Right ventricle myocardium inferior (tissue), 1 donor: ENCODE measurements at places on chromosomes 5 and 9. TPM values are rescaled to one million over a fixed set of nuclear protein-coding genes. Genes with fewer than 3 reads are reported as not detected.

DNA sequence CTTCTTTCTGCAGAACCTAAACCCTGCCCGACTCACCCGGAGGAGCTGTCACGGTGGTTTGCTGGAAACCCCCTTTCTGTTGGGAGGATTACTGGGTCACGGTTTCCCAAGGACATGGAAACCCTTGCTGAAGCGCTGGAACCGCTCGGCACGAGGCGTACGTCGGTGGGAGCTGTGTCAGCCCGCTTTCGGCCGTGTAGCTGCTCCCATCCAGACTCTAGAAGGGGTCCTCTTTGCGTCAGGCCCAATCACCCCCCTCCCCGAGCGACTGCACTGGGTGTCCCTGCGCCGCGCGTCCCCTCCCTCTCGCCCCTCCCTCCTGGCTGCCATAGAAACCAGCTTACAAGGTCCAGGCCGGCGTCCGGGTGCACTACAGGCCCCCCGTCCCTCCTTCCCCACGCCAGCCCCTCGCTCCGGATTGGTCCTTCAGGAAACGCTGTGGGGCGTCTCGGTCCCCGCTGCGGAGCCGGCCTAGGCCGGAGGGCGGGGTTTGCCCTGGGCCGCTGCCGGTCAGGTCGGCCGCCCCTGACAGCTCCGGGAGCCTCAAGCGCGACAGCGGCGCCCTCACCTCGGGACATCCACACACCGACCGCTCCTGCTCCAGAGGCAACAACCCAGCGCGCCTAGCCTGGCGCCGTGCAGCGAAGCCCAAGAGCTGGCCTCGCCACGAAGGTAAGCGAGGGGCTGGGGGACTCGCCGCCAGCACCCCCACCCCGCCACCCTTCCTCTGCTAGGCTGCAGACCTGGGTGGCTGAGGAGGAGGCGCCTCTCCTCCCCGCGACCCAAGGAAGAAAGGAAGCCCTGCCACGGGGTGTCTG lies at the start of gene NIM1K:
TSS of gene NIM1K (plus strand) at position 486 of the 818 bp plus-strand sequence. CDS start 53,551 bp downstream, outside the sequence.
- peak; percentile 84 for DNase-seq

GRCh38 chr5:135137146-135137915 lies 103.3 kb upstream of the PITX1 start:
- DNase-seq = no peak

GRCh38 chr5:176414704-176415103 lies 1.6 kb downstream of the CLTB start:
- DNase-seq = no peak

GRCh38 chr5:5544094-5544663 lies 121.7 kb downstream of the ICE1 start:
- no peak for DNase-seq

- DNase-seq = no peak
These were observed 82.1 kb upstream of the RUSC2 start for GRCh38 chr9:35407846-35408245.

- no peak for DNase-seq
These were observed 56.2 kb downstream of the PLAC8L1 start for GRCh38 chr5:146048994-146049703.

DNA sequence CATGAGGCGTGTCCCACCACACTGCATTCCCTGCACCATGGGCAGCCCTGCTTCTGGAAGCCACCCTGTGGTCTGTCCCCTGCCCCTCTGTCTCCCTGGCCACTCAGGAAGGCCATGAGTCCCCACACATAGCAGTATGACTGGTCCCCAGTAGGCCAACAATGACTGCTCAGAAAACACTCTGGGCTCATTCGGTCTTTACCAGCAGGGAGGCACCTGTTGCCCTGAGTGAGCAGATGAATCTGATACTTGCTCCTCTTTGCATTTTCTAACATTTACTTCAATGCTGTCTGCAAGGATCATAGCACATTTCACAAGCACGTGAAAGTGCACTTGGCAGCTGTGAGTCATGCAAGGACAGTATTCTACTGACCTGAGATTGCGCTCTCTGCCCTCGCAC lies 365.4 kb upstream of the IRX1 start:
- no peak for DNase-seq

DNA sequence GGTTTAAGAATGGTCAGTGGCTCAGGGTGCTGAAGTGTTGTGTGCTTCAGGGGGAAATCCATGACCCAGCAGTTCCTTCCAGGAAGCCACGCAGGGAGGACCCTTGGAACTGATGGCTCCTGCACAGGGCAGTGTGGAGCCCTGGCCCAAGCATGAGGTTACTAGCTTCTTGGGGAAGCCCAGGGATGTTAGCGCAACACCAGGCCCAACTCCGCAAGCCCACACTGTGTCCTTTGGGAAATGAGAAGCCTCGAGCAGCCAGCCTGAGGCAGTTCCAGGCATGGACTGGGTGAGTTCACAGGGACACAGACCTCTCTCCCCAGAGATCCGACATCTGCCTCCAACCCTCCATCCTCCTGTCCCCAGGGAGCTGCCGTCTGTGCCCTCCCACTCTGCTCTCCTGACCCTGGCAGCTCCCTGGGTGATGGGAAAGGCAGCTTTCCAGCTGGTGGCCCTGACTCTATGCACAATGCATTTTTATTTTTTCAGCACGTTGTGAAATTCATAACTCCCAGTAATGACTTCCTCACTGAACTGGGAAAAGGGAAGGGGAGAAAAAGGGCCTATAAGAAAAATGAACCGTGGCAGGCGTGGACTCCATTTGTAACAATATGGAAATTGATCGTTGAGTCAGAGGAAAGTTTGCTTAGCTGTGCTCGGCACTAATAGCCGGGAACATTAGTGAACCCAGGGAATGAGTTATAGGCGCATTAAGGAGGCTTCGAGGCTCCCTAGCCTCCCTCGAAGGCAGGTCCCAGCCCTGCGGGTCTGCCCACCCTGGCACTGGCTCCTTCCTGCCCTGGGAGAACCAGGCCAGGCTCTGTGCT lies 34.1 kb downstream of the LMX1B start:
- no peak for DNase-seq

DNA sequence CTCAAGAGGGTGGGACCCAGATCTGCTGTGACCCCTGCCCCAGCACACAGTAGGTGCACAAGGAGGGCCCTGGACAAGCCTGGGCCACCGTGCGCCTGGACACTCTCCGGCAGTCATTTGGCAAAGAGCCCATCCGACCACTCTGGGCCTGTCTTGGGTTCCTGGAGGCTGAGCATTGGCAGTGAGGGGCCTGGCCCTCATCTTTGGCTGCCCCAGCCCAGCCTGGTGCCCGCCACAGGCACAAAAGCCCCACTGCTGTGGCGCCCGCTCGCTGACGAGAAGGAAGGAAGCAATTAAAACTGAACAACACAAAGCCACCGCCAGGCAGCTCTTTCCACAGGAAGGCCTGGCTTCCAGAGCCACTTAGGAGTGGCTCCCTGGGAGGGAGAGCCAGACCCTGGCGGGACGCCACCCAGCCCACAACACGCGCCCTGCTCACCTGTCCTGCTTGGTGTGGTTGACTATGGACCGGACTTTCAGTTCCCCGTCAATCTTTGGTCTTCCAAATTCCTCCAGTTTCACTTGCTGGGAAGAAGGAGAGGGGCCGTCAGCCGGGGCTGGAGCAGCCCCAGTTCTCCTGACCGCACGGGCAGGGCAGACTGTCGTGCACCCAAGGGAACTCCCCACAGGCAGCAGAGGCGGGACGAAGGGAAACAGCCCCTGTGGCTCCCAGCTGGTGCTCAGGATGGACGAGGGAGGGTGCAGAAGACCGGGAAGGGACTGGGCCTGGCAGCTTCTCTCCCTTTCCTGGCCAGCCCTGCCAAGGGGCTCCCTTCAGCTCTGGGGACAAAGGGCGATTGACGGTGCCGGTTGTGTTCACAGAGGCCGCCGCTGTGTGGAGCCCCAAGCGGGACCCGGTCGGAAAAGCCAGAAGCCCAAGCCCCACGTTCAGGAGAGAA lies 50.9 kb upstream of the SARDH start:
- DNase-seq = peak; percentile 72

GRCh38 chr9:91255327-91255726 lies 106.4 kb downstream of the AUH start:
- no peak for DNase-seq

DNA sequence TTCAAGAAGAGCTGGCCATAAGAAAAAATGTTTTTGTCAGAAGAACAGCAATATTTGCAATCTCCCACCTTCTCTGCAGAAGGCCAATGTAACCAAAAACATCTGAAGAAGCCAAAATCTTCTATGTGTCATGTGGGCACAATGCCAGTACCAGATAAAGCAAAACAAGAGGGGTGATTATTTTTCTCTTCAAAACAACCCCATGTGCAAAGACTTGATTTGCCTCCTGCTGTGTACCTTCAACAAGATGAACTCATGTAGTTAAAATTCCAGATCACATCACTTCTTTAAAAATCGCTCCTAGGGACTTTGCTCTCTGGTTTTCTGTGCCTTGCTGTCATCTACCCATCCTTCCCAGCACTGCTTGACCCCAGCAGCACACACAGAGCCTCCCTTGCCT lies 134.0 kb upstream of the MAP3K1 start:
- no peak for DNase-seq

DNA sequence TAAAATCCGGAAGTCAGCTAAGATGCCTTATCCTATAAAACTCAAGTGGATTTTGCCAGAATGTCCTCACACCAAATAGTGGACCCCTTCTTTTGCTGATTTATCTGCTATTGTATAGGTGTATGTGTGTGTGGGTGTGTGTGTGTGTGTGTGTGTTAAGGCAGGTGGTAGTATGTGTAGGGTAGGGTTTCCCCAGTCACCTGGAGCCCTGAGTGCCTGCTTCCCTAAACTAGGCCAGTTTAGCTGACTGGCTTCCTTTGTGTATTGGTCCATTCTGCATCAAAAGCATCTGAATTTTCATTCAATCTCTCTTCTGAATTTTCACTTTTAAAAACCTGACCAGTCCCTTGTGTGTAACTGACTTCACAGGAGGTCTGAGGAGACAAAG lies 42.2 kb upstream of the LCP2 start:
- no peak for DNase-seq

- DNase-seq = no peak
These were observed 28.0 kb downstream of the SLC36A1 start for GRCh38 chr5:151475388-151475787.

GRCh38 chr9:127660886-127661741 lies 45.7 kb upstream of the CFAP157 start:
- no peak for DNase-seq

- DNase-seq = no peak
These were observed 997 bp downstream of the AUH start for GRCh38 chr9:91360551-91361290.

- no peak for DNase-seq
These were observed 38.7 kb downstream of the FCHO2 start for GRCh38 chr5:72994578-72994977.

DNA sequence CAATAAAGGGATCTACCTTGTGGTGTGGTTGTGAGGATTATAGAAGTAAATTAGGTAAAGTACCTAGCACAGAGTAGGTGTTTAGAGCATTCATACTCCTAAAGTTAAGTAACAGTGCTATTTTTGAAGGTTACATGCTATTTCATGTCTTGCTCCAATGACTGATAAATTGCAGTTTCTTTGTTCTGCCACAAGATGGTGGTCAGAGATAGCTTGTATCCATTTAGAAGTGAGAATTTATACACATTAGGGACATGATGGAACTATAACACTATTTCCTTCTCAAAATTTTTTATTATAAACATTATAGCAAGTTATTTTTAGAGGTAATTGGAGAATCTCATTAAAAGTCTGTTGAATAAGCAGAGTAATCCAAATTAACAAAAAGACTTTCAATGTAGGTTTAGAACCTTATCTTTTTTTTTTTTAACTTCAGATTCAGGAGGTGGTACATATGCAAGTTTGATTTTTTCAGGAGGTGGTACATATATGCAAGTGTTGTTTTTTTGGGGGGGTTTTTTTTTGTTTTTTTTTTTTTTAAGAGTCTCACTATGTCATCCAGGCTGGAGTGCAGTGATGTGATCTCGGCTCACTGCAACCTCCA lies 17.1 kb downstream of the MTREX start:
- no peak for DNase-seq

- DNase-seq = no peak
These were observed 160.7 kb downstream of the PAX5 start for GRCh38 chr9:36873247-36873875.

DNA sequence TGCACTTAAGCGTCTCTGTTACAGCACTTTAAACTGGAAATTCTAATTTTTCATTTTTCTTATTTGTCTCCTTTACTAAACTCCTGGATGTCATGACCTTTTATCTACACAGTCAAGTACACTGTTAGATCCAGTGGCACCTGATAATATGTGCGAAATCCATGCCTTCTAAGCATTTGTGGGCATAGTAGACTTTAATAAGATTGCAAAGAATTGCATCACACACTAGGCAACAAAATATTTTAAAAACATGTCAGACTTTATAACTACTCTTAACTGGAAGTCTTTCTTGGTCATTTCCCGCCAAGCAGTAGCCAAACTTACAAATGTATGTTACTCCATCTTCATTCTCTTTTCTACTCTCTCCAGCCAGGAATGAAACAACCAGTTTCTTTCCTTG lies 5.0 kb upstream of the SPINK1 start:
- no peak for DNase-seq

- DNase-seq = no peak
These were observed 34.0 kb upstream of the ZNF484 start for GRCh38 chr9:92911511-92912475.

- no peak for DNase-seq
These were observed 463.7 kb downstream of the CYLC2 start for GRCh38 chr9:103458826-103459225.

- no peak for DNase-seq
These were observed at the start of gene IL31RA for GRCh38 chr5:55850839-55851674. Gene IL31RA (plus strand): TSS chr5:55851357. CDS start chr5:55851571, 214 bp downstream.

DNA sequence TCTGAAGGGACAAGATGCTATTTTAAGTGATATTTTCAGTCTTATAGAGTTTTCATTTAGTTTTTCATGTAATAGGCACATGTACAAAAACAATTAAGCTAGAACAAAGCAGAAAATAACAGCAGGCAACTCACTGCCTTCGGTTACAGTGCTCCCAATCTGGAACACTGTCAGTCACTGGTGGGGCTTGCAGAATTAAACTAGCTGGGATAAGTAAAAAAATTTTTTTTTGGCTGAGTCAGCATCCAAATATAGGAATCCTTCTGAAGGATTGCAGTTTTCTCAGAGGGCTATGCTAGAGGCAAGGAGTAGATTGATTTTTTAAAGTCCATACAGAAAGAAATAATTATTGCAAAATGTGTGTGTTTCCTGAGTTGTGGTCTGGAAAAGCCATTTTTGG lies 250.2 kb upstream of the RFX3 start:
- no peak for DNase-seq

The CDKN2A gene
- total RNA-seq = 0.49 TPM

The TNPO1 gene
- 66.8 TPM for total RNA-seq

The BRINP1 gene
- total RNA-seq = 0.35 TPM

The CDC20B gene
- not detected for total RNA-seq

The KCNN2 gene
- 9.3 TPM for total RNA-seq

The RASGEF1C gene
- 0.49 TPM for total RNA-seq

The CNTNAP3B gene
- total RNA-seq = 6.8 TPM

The ARHGEF37 gene
- 32.2 TPM for total RNA-seq
